ENCODE measurements at places on chromosomes 12 and 14. TPM values are rescaled to one million over a fixed set of nuclear protein-coding genes. Genes with fewer than 3 reads are reported as not detected.
A peak's percentile ranks its signal among the peaks of the same experiment; 100 is the strongest.

DNA sequence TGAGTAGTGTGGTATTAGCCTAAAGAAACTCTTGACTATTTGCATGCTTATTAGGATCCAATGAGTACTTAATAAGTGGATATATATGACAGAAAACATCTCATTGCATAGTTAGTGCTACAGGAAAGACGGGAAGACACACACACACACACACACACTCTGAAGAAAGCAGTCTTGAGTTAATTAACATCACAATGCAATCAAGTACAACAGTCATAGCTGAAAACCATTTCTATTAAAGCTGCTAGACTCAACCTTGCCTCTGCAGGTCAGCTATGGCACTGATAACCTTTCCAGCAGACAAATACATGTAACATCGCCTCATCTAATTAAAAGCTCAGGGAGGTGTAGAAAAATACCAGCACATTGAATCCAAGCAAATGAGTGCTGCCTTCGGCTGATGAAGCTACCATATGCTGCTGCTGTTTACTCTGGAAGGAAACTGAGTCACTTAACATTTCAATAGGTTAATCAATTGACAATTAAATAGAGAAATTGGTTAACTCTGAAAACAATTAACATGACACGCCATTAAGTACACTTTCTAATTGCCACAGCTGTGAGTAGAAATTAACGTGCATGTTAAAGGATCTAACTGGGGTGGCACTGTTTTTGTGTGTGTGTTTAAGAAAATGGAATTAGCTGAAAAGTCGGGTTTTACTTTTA lies 93.2 kb upstream of the OTX2 start:
- DNase-seq = no peak

SLCO1A2 gene
- polyA plus RNA-seq = 0.27 TPM

GRCh38 chr12:11719678-11720099 lies 70.2 kb downstream of the ETV6 start:
- DNase-seq = no peak

SELPLG gene
- polyA plus RNA-seq = 4.0 TPM

PLCZ1 gene
- polyA plus RNA-seq = 2.3 TPM

DNA sequence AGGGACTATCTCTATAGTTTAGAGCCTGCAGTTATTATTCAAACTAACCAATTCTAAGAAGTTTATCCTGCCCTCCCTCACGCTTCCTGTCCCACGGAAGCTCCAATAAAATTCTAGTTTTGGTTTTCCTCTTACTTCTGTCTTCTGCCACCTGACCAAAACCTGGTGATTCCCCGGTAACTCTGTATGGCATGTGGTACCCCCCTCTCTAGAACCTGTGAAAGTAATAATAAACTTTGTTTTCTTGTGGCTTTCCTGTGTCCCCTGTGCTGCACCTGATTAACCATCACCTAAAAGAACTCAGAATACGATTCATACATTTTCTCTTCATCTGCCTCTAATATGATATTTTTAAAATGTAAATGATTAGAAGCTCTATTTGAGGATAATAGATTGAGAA lies 379.8 kb downstream of the APAF1 start:
- DNase-seq = no peak

DNA sequence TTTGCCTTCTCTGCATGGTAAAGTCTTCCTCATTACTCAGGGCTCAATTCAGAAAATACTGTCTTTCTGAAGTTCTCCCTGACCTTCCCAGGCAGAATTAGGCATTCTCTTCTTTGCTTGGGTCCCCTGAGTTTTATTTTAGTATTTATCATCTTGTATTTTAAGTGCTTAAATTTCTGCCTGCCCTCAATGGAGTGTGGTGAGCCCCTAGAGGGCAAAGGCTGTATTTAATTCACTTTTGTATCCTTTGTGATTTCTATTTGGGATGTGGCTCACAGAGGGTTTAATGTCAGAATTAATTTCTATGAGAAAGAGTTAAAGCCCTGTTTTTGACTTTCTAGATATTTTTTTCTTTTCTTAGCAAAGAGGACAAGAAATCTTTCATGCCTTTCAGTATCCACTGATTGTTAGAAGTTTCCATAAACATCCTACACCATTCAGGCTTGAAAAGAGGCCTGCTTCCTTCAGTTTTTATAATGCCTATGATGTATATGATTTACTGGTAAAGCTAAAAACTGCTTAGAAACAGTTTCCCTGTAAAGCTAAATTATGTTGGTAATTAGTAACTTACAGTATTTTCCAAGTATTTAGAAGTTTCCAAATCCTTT lies 55.6 kb upstream of the PTPRB start:
- DNase-seq = no peak

DDX51 gene
- polyA plus RNA-seq = 22.6 TPM

- peak; percentile 31 for DNase-seq
These were observed 46.9 kb upstream of the FAM181A start for GRCh38 chr14:93880021-93880820.

DNA sequence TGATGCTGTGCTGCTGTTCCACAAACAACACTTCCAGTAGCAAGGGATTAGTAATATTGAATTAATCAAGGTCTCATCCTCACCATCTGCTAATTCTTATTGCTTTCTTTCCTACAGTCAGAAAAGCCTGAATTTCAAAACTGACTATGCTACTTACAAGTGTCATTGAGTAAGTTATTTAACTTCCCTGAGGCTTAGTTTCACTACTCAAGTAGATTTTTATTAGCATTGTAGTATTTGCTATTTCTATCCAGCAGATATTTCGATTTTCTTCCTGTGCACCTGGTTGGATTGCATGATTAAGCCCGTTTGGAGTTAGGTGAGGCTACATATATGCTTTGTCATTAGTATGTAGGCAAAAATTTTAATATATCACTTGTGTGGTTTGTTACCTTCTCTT lies 591.5 kb downstream of the TRHDE start:
- DNase-seq = no peak

- no peak for DNase-seq
These were observed 202.6 kb downstream of the CRADD start for GRCh38 chr12:93879476-93880421.

DNA sequence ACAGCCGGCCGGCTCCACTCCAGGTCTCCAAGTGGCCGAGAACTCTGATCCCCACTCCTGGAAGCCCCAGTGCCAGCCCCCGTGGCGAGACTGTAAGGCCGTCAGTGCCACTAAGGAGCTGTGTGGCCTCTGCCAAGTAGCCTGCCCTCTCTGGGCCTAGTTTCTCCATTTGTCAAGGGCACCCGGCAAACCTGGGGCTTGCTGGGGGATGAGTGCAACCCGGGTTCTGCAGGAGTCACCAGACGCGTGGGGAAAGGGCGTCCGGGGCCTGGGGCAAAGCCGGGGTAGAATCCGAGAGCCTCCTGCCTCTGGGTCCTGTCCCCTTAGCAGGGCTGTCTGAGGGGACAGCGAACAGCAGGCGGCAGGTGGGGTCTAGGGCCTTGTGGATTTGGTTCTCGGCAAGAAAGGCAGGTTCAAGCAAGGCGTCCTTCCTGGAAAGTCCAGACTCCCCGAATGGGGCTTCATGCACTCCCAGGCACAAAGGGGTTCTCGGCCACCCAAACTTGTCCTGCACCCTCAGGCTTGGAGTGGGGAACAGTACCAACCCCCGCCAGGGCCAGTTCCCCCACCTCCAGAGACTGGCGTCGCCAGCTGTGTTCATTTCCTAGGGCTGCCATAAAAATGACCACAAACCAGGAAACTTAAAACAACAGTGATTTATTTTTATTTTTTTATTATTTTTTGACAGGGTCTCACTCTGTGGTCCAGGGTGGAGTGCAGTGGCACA lies 56.0 kb downstream of the NCOR2 start:
- no peak for DNase-seq

DNA sequence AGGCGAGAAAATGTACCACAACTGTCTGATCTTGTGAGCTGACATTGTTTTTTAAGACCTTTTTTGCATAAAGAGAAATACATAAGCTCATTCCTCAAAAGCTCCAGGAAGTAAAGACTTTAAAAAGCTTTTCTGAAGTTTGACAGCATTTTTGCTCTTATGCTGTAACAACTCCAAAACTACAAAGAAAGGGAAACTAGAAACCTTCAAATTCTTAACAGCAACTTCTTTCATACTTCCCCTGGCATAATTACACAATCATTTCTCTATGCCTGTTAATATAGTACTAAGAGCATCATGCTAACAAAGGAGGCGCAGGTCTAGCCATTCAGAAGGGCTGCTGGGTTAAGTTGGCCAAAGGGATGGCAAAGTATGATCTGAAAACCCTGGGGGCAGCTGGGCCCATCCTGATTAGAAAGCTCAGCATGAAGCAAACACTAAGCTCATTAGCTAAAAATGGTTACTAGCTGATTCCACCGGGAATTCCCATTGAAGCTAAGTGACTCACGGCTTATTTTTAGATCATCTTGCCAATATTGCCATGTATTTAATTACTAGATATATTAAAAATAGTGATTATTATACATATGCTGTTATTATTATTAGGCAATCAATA lies 26.1 kb upstream of the ANP32D start:
- no peak for DNase-seq

DNA sequence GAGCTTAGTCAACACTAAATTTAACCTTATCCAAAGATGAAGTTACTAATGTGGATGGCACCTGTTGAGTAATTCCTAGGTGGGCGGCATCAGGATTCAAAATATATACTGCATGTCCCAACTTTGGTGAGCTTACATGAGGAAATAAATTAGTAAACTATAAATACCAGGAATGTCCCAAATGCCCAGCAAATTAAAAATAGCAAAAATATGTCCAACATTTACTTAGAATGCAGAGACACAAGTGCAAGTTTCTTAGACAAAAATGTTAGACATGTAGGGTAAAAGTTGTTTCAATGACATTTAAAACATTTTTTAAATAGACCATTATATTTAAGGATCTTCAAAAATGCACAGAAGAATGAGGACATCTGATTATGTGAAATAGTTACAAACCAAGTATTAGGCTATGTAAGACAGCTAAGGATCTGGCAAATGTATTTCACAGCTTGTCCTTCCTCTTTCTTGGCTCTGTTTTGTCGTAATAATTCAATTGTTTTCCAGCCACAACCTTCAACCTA lies 115.9 kb downstream of the NAV3 start:
- no peak for DNase-seq

DNA sequence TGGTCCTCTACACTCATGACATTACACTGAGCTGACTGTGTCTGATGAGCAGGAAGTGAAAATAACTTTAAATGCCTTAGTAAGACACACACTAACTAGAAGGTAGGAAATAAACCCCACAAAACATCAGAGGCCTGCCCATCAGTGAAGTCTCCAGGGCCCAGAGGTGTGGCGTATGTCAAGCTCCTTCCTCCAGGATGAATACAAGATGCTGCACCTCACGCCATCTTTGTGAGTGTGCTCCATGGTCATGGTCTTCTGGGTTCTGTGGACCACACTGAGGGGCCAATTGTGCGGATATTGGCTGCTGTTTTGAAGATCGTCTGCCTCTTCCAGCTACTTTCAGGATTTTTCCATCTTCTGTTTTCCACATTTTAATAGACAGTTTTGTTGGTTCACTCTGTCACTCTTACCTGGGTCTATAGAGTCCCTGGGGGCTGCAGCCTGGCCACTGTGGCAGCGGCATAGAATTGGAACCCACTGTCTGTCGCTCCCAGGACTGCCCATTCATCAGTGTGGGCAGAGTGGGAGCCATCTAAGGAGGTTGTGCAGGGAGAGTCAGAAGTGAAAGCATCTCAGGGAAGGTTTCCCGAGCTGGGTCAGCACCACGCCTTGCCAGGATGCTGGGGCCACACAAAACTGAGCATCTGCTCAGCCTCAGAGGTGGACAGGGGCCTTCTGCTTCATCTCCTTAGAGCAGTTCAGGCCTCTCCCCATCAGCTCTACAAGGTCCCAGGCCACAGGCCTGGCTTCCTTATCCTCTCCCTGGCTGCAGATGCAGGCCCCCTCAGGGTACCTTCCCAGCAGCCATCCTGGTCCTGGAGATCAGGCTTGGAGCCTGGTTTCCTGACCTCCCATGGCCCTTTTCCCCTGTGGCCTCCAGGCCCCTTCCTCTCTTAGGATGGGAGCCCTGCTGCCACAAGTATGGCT lies 57.5 kb upstream of the C14orf180 start:
- no peak for DNase-seq

- DNase-seq = no peak
These were observed 26.6 kb downstream of the FAIM2 start for GRCh38 chr12:49877066-49877465.

- no peak for DNase-seq
These were observed 41.1 kb downstream of the ERG28 start for GRCh38 chr14:75619548-75619947.

DNA sequence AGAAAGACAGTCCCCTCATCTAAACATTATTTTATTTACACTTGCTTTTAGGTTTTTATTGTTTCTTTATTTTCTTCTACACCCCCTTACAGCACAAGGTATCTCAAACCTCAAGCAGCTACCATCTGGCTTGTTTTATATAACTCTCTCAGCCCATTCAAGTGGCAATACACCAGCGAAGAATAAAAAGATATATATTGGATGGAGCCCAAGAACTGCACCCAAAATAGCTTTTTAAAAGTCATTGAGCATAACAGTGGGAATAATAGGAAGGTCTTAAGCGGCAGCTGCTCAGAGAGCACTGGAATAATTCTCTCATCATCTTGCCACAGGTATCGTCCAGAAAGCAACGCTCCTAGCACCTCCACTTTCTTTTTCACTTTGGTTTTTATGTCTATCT lies 322.5 kb downstream of the SYT1 start:
- no peak for DNase-seq

DNA sequence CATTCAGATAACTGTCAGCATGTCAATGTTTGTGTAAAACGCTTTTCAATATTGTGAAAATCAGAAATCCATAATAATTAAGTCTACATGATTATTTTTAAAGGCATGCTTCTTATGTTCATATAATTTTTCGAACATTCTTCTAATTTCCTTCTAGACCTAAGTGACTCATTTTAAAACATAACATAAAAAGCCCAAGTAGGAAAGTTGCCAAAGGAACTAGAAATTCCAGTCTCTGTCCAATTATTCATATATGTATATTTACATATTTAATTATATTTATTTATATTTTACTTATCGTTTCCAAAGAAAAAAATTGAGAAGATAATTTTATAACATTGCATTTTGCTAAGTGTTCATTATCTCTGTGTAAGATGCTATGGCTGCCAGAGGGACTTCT lies 110.4 kb downstream of the TMTC1 start:
- no peak for DNase-seq

DNA sequence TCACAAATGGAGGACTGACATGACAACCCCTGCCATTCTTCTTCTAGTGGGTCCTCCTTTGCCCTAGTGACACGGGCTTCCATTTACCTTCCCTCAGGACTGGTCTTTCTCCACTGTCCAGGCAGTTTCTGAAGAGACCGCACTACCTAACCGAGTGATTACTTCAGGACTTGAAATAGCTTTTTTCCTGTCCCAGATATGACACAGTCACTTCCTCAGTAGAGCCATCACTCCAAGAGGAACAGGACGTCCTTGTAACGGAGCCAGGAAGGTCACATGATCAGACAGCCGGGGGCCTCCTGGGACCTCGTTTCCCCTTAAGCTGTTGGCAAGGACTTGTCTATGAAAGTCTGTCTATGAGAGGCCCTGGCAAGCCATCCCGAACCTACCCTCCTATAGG lies 62.3 kb downstream of the FOS start:
- peak; percentile 30 for DNase-seq
